HuH-7 (cell line): ENCODE measurements at places on chromosomes 2 and 18.

GRCh38 chr2:47118581-47118980, 36.5 kb downstream of the STPG4 start:
- DNase-seq: no peak

- no peak for DNase-seq
Observed at GRCh38 chr2:134846213-134846612, 7.8 kb downstream of the ACMSD start.

DNA sequence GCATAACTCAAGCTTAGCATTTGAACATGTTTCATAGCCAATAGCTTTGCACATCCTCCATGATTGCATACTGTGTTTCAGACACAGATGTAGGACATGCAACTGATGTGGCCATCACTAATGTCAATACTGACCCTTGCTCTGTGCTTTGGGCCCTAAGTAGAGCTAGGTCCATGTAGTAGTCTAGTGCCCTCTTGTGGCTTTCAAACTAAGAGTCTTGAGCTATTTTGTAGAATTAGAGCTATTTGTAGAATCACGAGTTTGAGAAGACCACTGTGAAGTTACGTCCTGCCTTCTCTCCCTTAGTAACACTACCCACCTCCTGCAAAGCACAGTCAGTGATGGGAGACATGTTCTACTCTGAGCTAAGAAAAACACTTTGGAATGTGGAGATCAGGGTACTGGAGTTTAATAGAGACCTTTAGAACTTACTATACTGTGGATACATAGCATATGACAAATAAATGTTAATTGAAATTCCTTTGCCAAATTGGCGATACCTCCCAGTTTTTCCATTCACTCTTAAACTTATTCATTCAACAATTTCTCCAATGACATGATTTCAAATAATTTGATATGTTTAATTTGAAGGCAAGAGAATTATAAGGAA, 306.5 kb upstream of the TNP1 start:
- peak; percentile 15 for DNase-seq

GRCh38 chr2:122329278-122329677, 573.8 kb downstream of the TSN start:
- DNase-seq: no peak

DNA sequence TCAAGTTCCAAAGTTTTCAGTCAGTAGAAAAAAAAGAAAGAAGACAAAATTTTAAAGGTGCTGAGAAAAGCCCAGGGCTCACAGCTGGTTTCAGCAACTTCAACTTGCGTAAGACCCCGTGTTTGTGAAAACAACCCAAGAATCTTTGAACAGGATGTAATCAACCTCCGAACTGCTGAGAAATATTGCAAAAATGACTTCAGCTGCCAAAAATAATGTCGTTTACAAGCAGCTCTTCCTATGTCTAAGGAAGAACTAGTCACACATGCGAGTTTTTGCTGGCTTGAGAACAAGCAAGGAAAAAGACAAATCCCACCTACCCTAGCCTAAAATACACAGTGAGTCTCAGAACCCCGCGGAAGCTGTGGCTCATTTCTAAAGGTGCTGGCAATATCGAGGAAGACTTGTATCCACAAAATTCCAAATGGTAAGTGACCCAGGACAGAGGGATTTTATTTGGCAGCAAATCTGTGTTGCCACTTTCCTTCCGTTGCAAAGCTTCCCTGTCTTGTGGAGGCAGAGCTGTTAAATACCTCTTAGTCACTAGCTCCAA, 59.8 kb upstream of the SLC8A1 start:
- no peak for DNase-seq

GRCh38 chr2:96092573-96092877, 23.8 kb downstream of the ADRA2B start:
- DNase-seq: no peak
